Non-pigmented ciliary epithelial cell (primary cell): ENCODE measurements at places on chromosomes 11 and 22.

DNA sequence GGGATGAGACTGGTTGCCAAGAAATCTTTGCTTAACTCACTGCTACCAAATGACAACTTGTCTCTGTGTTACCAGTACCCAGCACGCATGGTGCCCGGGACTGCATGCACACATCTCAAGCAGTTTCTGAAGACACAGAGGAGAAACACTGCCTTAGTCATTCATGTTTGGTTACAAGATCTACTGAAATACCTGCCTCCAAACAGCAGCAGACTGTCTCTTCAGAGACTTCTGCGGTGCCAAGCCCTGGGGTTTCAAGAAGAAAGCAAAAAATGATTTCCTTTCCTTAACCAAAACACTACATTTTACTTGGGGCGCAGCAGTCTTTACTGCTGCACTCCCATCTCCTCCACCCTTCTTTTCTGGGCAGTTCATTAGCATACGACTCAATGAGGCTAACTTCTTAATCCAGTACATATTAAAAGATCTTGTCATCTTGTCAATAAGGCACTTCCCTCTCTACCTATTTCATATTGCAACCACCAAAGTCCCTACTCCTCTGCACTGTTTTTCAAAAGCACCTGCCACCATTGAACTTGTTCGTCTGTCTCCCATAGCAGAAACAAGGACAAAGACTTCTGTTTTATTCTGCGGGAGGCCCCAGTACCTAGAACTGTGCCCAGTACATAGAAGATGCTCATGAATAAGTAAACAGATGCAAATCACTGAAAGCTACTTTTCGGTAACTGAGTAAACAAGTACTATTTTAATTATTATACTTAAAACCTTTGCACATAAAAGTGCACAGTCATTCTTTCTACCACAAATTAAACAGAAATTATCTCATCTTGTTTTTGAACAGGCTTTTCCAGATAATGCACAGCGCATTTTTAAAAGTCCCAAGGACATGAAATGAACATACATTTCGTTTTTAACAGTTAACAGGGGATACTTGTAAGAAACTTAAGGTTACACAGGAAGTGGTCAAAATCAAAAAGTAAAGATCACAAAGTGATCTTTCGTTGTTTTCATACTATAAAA, 4.0 kb downstream of the NAP1L4 start:
- DNase-seq: no peak

DNA sequence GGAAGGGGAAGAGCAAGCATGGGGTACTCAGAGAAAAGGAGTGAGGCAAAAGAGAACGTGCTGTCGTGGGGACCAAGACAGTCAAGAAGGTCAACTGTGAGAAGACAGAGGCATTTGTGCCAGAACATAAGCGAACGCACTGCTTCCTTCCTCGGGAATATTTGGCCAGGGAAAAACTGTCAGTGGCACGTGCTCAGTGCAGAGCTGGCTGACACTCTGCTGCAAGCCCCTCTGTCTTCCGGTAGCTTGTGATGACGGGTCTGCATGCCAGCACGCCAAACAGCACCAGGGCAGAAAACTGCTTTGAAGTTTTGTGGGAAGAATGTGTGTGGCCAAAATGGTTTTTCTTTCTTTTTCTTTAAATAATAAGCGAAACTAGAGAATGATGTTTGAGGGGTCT, 60.6 kb downstream of the SMCO4 start:
- DNase-seq: no peak

GRCh38 chr11:61201476-61201875, 1.8 kb upstream of the PGA3 start:
- no peak for DNase-seq

DNA sequence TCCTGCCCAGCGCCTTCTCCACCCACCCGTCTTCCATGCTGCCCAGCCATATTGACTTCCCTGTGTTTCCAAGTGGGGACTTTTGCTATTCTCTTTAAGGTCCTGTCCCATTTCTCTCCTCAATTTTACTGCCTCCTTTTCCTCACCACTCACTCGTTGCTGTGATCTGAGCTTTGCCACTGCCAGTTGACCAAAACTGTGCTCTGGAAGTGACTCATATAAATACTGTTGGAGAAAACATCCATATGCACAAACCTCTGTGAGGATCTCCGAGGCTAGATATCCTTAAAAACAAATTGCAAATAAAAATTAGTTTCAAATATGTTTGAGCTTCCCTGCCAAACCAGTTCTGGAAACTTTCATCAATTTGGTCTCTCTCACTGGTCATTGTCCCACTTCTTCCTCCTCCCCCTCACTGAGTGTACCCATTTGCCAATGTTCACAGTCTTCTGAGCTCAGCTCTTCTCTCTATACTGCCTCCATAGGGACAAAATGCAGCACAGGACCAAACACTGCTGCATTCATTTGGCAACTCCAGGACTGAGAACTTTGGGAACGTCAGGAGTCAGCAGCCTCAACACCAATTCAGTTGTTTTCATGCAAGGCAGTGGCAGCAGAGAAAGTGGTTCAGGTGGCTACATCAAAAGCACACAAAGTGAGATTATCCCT, 34.0 kb upstream of the MMP13 start:
- DNase-seq: no peak

DNA sequence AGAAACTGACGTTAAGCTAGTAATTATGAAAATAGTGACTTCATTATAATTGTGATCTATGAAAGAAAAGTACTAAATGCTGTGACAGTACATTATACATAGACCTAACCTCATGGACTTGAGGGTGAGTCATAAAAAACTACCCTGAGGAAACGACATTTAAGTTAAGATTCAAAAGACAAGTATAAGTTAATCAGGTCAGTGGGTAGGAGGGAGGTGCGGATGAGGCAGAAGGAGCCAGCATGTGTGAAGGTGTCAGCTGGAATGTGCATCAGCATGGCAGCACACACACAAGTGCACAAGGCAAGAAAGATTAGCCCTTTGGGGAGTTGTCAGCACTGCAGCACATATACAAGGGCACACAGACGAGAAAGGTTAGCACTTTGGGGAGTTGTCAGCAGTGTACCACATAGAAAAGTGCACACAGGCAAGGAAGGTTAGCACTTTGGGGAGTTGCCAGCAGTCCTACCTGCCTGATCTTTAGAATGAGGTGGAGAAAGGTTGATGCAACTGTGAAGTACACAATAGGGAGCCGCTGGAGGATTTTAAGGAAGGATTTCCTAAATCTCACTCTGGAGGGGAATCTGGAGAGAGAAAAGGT, 31.6 kb upstream of the CAVIN3 start:
- no peak for DNase-seq

- DNase-seq: no peak
These were observed 79.9 kb upstream of the DRD2 start for GRCh38 chr11:113555071-113555619.

- DNase-seq: no peak
These were observed 14.1 kb downstream of the PATZ1 start for GRCh38 chr22:31332010-31332409.

DNA sequence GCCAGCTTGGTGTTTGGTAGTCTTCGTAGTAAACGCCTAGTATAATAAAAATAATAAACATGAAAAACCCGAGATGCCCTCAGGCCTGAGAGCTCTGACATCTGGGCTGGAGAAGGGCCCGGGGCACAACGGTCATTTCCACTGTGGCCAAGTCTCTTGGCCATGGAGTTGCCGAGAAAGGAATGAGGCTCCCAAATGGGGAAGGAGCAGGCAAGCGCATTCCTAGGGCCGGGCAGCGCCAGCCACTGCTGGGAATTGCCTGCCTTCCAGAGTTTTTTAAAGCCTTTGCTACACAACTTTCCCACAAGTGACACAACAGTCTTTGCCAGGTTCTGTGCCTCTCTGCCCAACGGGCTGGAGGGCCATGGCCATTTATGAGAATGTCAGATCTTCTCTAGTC, 103.4 kb downstream of the NAV2 start:
- no peak for DNase-seq

DNA sequence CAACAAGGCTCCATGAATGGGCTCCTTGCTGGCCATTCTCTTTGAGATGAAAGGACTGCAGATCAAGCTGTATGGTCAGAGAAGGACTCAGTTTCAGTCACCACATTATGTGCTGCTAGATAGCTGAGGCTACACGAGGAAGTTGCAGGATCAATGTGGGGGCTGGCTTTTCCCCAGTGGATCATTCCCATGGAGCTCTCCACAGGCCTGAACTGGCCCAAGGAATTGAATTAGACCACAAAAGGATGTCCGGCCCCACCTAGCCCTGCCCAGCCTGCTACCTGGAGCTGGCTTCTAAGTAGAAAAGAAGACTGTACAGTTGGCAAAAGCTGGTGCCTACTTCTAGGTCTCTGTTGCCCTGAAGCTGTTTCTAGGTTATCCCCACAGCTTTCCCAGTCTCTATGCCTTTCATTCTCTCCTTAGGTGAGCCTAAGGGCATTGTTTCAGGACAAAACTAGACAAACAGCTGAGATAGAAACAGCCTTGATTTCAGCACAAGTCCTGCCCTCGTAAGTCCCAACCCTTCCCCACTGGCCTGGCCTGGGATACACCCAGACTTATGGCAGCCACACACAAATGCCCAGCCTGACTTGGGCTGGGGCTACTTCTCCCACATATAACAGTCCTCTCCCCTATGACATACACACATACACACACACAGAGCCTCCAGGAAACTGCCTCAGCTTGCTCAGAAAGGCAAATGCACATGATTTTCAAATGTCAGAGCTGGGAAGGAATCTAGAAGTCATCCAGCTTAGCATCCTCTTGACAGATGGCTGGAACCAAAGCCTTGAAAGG, 129.1 kb upstream of the NCAM1 start:
- DNase-seq: no peak

DNA sequence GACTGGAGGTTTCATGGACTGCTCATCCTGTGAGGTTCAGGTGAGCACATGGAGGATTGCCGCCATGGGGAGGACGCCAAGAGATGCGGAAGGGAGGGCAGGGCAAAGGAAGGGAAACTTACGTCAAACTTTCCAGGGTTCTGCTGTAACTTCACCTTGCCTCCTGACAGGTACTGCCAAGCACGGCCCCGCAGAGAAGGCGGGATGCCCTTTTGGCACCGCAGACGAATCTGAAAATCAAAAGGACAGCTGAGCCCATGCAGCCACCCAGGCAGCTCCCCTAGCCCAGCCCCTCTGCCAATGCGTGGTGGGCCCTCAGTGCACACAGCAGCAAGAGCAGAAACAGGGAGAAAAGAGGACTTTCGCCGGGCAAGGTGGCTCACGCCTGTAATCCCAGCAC, 10.0 kb upstream of the CASTOR1 start:
- DNase-seq: no peak
